Lung (tissue), 17 donors: ENCODE measurements at places on chromosomes 4 and X. TPM values are rescaled to one million over a fixed set of nuclear protein-coding genes. Genes with fewer than 3 reads are reported as not detected.

GRCh38 chrX:4655743-4656142 is 942.3 kb upstream of the PRKX start:
- DNase-seq: no peak

- DNase-seq: no peak
These were observed 22.0 kb downstream of the SPARCL1 start for GRCh38 chr4:87506974-87507701.

DNA sequence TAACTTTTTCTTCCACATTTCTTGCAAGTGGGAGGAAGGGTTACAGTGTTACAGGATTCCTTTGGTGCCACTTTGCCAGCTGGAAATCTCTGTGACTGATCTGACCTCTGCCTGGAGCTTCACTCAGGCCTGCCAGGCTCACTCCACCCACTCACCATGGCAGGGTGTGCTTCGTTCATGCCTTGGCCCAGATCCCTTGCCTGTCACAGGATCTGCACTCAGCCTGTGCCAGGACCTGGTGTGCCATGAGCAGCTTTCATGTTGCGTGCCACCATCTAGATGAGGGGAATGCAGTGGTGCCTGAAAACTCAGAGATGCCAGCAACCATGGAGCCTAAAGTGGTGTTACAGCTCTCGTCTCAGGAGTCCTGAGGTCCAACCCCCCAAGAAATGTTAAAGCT is 2596.4 kb downstream of the PCDH7 start:
- no peak for DNase-seq

GRCh38 chr4:181219783-181220416 is 1023.3 kb upstream of the TENM3 start:
- DNase-seq: no peak

GRCh38 chr4:76568262-76568661 is 133.2 kb downstream of the SHROOM3 start:
- DNase-seq: no peak

BDH2 gene
- 33.3 TPM for total RNA-seq

DNA sequence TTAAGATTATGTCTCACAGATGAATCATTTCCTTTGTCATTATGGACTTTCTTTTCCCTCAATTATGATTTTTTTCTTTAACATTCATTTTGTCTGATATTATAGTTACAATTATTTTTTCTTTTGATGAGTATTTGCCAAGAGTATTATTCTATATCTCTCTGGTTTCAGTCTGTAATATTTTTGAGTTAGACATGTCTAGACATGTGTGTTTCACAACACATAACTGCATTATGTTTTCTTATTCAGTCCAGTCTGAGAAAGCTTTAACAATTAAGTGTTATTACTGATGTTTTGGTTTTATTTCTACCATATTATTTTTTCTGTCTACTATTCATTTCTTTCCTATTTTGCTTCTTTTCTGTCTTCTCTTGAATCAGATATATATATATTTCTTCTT is 108.3 kb upstream of the MID1IP1 start:
- no peak for DNase-seq

GNPDA2 gene
- 28.9 TPM for total RNA-seq

IL1RAPL2 gene
- not detected for total RNA-seq

- no peak for DNase-seq
These were observed 195.7 kb upstream of the CASK start for GRCh38 chrX:42119076-42119475.

DNA sequence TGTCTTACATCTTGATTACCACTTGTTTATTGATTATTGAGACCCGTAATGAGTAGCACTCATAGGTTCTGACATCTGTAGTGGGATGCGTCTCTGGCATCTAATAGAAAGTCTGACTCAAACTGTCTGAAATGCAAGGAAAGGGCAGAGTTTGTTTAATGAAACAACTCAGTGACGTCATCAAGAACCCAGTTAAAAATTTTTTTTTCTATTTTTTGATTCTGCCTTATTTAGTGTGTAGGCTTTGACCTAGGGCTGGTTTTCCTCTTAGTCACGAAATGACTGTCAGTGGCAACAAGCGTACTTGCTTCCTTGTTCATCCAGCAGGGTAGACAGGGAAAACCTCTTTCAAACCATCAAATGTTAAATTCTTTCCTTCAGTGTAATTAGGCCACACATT is 3.1 kb upstream of the CDKL5 start:
- peak; percentile 4 for DNase-seq

DNA sequence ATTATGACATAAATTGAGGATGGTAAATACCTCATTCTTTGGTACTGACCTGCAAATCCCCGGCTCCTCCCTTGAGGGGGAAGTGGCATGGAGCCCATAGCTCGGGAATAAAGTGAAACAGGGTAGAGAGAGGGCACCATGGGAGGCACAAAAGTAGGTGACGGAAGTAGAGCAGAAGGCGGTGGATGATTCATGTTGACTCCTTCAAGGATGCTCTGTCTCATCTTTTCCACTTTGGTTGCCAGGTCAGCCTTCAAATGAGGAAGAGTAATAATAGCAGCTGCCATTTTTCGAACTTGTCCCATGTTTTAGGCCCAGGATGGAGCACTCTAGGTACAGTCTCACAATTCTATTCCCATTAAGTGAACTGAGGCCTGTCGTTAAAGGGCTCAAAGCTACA is 41.4 kb upstream of the PHF8 start:
- DNase-seq: no peak

DNA sequence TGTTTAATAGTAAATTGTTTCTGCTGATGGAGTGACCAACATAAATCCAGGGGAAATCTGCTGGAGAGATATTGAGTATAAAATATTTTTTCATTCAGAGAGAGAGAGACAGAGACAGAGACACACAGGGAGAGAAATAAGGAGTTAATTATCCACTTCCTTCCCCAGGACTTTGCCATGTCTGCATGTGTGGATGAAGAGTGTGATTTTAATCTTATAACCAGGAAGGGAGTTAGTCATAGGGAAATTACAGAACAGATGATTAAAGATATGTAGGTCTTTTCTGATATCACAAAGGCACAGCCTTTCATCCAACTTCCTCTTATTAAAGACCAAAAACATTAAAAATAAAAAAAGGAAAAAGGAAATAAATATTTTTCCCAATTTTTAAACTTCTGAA is 526.3 kb downstream of the SPRY1 start:
- DNase-seq: no peak

DNA sequence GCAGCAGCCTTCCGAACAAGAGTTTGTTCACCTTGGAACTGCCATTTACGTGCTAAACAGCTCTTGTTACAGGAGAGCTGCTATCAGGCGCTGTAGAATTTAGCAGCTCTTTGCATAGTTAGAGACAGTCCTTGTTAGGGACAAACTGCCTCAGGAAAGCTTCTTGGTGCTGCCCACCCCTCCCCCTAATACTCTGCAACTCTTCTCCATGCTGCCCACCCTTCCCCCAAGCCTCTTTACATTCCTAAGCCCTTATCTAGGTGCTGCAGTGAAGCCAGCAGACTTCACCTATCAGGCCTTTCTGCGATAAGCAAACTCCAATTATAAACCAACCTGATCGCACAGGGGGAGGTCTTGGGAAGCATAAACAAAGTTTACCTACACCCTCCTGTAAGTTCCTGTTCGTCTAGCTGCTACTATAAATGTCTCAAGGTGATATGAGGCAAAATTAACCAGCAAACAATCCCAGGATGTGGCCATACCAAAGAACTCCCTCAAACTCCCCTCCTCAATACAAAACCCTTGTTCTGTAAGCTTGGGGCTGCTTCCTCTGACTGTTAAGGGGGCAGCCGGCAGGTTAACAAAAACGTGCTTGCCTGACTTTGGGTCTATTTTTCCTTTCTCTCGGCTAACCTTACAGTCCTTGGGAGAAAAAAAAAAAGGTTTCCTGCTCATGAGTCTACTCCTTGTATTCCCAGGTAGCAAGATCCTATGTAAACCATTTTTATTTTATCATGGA is 74.0 kb upstream of the GC start:
- DNase-seq: peak; percentile 81

GRCh38 chr4:128347930-128348660 is 60.5 kb upstream of the PGRMC2 start:
- no peak for DNase-seq

CDS1 gene
- total RNA-seq: 32.7 TPM

DNA sequence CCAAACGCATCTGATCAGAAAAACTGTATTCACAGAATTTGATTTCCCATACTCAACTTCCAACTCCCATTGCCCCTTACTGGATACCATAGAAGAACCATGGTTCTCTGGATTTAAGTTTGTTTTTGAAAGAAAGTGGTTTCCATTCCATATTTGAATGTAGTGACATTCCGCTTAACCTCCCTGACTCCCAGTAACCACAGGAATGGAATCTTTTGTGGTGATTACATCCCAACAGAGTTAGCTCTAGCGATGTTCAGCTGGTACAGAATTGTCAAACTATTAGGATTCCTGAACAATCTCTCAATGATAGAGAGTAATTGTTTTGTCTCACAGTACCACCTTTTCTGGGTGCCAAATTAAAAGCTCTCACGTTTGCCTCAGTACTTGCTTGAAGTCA is 1.7 kb downstream of the NUDT10 start:
- DNase-seq: no peak

- no peak for DNase-seq
These were observed 25.8 kb downstream of the VSIG4 start for GRCh38 chrX:66014084-66014483.

DNA sequence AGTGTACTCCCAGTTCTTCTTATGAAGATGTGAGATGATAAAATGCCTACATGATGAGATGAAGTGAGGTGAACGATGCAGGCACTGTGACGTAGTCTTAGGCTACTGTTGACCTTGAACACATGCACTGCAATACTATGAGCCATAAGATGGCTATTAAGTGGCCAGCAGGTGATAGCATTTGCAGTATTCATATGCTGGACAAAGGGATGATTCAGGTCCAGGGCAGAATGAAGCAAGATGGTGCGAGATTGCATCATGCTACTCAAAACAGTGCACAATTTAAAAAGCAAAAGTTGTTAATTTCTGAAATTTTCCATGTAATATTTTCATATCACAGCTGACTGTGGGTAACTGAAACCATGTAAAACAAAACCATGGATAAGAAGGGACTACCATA is 781.4 kb downstream of the PCDH18 start:
- DNase-seq: no peak

SCML2 gene
- total RNA-seq: 0.74 TPM

DNA sequence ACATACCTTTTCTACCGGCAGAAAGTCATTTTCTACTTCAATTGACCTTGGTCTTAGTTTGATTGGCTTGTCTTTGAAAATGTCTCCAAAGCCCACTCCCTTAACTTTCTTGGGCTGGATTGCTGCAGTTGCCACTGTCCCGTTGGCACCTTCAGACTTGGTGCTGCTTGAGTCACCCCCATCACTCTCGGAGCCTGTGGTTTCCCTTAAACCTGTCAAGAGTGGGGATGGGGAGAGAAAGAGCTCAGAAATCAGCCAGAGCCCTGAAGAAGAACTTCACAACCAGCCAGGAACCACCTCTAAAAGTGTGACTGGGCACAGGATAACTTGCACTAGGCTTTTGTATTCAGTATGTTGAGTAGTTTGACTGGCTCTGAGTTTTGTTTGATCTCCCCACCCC is 168.5 kb upstream of the MAP3K15 start:
- no peak for DNase-seq

CABS1 gene
- total RNA-seq: not detected

DNA sequence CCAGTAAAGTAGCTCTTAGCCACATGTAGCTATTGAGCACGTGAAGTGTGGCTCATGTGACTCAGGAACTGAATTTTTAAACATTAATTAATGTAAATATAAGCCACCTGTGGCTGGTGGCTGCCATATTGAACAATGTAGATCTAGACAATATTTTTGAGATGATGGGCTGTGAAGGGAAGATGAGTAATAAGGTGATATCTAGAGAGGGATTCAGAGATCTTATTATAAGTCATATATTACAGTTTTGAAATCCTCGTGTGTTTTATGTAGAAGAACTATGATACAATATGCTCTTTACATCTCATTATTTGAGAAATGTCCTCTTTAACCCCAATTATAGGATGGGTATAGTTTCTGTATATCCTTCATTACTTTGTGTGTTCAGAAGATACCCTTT is 5.6 kb downstream of the GAR1 start:
- no peak for DNase-seq

- no peak for DNase-seq
These were observed 2.7 kb downstream of the LIMCH1 start for GRCh38 chr4:41540687-41541086.

DNA sequence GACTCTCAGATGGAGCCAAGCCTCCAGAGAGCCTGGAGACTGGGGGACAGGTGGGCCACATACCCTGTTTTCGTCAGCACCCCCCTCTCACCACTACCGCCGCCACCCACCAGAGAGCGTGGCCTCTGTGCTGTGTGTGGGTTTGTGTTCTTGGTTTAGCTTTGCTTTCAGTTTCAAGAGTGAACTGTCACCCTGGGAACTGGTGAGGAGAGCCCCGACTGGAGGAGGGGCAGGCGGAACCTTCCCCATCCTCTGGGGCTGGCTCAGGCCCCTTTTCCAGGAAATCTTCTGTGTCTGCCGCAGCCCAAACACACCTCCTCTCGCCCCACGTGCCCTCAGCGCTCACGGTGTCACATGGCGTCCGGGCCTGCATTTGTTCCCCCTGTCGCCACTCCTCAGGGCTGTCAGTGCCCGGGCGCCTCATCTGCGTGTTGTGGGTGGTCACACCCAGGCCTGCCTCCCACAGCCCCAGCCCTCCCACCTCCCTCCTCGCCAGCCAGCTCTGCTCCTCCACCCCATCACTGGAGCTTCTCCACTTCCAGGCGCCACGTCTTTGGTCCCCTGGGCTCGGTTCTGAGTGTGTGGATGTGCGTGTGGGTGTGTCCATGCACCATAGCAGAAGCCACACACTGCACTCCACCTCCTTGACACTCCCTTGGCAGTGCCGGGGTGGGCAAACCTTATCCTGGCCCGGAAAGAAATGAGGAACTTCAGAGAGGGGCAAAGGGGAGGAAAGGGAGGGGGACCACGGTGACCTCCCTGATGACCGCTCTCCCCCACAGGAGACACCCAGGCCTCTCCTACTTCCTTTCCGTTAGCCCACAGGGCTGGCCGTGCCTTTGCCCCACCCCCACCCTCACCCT is 27.8 kb downstream of the ELF4 start:
- DNase-seq: peak; percentile 30

NAT8L gene
- total RNA-seq: 0.28 TPM

DNA sequence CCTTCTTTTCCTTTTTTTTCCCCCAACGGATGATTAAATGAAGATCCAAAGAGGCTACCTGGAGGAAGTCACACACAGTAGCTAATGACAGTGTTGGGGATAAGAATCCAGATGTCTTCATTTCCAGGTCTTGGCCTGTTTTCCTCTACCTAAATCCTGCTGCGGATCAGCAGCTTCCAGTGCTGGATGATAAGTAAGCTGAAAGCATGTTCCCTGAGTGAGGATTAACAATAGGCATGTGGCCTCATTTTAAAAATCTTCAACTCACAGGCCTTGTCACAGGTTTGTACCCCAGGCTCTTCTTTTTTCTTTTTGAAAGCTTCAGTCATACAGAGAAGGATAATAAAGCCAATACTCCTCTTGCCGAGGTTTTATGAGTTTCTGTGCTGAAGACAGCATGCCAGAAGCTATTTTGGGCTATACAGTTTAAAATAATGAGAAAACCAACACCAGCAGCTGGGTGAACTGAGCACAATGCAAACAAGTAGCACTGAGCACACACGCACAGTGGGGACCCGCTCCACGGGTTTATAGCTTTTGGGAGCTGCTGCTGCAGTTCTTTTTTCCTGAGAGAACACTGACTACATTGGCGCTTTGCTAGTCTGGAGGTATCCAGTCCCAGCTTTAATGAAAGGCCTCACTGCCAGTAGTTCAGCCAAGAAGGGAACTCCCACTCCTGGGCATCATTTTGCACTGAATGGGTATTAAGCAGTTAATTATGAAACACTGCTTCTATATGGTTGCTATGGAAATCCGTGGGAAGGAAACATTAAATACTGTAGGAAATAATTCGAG is 184.2 kb upstream of the CTSO start:
- DNase-seq: peak; percentile 44

CRLF2 gene
- 0.46 TPM for total RNA-seq
